ENCODE measurements at places on chromosomes 16 and 17.
A peak's percentile ranks its signal among the peaks of the same experiment; 100 is the strongest.

- no peak for DNase-seq
Measured at GRCh38 chr17:49130891-49131290, 1.7 kb upstream of the B4GALNT2 start.

DNA sequence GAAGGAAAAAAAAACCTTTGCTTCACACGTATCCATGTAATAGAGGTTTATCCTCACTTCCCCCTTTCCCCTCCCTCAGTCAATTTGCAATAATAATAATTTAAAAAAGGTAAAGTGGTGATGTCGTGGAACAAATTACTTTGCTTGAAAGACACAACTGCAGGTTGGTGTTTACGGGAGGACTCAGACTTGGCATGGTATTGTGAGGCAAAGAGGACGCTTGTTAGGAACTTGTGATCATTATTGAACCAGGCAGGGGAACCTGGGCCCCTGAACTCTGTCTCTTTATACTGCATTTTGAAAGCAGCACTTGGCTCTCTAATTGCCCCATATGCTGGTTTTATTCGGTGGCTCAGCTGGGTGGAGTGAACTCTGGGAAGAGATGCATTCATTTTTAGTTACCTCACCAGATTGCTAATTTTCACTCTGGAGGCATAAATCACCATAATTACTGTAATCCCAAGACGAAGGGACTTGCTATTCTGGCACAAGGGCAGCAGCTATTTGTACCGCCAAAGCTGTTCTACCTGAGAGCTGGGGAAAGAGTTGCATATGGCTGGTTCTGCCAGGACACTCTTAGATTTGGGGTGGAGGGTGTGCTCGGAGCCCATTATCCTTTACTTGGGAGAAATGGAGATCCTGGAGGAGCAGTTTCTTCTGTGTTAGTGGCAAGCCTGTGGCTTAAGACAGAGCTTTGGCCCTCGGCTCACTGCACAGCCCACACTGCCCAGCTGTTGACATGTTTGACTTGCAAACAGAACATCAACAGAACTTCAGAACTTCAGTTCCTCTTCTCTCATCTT is 5.7 kb upstream of the DHX8 start:
- DNase-seq, result no peak

GRCh38 chr16:78778101-78779004 is 678.9 kb downstream of the WWOX start:
- DNase-seq, result no peak

GRCh38 chr17:27471321-27472269 is 15.3 kb downstream of the KSR1 start:
- DNase-seq, result no peak

DNA sequence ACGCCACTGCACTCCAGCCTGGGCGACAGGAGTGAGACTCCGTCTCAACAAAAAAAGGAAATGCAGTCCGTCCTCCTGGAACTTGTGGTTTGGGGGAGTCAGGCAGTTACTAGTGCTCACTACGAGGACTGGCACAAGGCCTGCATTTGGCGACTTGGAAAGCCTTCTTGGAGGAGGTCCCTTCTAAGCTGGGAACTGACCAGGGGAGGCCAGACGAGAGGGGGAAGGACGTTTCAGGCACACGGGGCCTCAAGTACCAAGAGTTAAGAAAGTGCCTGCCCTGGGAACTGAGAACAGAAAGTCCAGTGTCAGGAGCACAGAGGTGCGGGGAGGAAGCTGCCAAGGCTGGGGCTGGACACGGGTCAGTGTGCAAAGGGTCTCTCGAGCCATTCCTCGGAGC is 89.9 kb downstream of the ABR start:
- no peak for DNase-seq

DNA sequence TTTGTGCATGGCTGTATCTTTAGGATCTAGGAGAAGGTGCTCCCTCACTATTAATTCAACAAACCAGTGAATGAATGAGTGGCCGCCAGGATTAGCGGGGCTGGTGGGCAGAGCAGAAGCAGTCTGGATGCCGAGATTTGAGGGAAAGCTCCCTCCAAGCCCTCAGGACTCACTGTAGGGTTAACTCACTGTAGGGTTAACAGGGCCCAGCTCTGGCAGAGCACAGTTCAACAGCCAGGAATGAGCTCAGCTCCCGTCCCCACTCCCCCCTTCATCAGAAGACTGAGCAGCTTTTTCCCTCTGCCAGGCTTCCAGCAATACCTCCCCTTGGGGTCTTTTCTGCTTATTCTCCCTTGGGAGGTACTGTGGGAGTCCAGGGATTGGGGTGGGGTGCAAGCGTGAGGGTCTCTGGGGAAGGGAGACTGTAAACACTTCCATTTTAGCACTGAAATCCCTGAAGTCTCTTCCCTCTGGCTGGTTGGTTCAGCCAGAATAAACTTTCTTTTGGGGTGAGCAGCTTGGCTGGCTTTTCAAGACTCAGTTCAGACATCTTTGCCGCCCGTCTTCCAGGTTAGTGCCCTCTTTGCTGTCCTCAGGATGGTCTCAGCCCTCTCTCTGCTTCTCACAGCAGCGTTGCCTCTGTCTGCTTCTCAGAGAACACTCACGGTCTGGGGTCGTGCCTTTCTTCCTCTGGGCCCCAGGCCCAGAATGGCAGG is 53.7 kb upstream of the WSB1 start:
- DNase-seq, result no peak

DNA sequence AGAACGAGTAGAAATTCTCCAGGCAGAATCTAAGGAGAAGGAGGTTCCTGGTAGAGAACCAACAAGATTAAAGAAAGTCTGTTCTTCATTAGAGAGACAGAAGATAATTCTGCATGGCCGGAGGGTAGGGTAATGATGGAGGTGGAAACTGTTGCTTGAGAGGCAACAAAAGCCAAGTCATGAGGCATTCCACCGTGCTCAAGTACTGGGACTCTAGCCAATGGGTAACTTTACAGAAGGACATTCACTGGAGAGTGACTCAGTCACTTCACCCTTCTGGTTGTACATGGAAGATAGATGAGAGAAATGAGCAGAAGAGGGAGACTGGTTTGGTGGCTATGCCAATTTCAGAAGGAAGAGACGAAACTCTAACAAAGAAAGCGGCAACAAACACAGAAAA is 53.6 kb upstream of the ANKFN1 start:
- no peak for DNase-seq

GRCh38 chr17:77540975-77541374 is 400.2 kb downstream of the SEC14L1 start:
- no peak for DNase-seq

DNA sequence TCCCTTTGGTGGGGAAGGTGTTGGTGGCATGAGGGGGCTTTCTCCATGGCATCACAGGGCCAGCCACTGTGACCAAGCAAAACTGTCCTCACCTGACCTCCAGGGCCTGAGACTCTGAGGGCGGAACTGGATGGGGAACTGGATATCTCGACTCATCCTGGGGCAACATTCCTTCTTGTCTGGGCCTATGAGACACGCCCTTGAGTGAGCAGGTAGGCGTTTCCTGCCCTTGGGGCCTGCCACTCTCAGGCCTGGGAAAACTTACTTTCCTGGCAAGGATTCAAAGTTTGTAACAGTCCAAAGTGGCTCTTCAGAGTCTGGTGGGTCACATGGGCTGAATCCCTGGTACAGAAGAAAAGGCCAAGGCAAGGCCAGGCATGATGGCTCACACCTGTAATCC is 9.6 kb downstream of the MT1X start:
- DNase-seq, result peak; percentile 39

- DNase-seq, result no peak
Measured at GRCh38 chr16:54780266-54780665, 150.4 kb upstream of the IRX5 start.

DNA sequence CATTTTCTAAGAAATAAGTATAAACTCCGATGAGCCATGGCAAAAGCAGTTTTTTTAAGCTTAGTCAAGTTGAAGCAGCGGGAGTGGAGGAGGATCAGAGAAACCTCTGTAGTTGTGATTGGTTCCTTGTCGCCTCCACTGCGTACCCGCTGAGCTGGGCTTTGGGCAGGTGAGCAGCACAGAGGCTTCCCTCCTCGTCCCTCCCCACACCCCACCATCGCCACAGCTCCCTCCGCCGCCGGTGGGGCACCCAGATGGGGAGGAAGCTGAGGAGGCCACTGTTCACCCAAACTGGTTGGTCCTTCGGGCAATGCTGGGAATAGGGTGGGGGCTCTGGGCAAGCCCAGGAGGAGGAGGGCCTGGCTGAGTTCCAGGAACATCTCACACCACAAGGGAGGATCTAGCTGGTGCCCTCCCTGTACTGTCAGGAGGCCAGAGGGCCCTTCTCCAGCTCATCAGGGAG is 5.2 kb upstream of the MRPL38 start:
- DNase-seq, result peak; percentile 82

GRCh38 chr17:53630638-53631037 is 192.1 kb upstream of the KIF2B start:
- no peak for DNase-seq

GRCh38 chr16:77462894-77463293 is 28.1 kb upstream of the ADAMTS18 start:
- DNase-seq, result no peak

GRCh38 chr17:19769946-19770652 is 22.0 kb upstream of the ALDH3A1 start:
- no peak for DNase-seq

DNA sequence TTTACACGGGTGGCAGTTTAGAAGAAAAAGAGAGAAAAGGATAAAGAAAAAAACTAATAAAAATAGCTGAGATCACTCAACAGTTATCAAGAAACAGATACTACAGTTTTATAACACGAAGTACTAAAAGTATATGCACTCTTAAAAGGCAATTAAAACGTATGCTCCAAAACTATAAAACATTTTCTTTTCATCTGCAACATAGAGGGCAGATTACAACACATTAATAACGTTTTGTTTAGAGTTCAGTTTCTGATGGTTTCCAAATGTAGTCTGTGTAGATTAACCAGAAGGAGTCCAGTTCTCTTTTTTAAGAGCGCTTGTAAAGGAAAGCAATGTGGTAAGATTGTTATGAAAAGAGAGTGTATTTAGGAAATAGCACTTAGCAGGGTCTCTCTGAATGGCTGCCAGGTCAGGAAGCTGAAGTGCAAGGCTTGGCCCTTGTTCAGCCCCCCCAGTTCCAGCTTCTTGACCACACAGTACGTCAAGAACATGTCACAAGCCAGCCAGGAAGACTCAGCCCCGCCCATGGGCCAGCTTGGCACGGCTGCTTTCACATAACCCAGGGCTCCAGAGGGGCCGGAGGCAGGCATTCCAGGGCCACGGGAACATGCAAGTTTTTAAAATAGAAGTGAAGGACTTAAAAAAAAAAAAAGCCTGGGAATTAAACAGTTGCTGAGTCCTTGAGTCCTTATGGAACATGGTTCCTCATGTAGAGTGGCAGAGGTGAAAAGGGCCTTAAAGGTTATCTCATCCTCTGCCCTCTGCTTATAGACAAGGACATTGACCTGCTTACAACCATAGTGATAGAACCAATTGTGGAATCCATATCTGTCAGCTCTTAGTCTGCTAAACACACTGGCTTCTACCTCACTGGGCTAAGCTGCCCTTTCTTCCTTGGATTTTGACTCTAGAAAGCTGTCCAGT is 147.4 kb upstream of the TBX2 start:
- DNase-seq, result no peak

DNA sequence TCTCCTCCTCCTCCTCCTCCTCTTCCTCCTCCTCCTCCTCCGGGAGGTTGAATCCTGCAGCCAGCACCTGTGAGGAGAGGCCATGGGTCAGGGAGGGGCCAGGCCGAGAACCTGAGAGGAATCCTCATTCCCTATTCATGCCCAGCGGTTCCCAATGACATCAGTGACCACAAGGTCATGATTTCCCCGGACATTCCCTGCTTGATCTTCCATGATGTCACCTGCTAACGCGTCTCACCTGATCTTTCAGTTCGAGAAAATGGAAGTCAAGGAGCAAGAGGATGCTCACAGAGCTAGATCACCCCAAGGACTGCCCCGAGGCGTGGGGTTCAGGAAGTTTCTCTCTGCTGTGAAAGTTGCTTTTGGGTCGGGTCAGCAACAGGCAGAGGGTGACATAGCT is 5.4 kb downstream of the APOBR start:
- no peak for DNase-seq

- no peak for DNase-seq
Measured at GRCh38 chr17:40260528-40260927, 27.2 kb upstream of the CDC6 start.

DNA sequence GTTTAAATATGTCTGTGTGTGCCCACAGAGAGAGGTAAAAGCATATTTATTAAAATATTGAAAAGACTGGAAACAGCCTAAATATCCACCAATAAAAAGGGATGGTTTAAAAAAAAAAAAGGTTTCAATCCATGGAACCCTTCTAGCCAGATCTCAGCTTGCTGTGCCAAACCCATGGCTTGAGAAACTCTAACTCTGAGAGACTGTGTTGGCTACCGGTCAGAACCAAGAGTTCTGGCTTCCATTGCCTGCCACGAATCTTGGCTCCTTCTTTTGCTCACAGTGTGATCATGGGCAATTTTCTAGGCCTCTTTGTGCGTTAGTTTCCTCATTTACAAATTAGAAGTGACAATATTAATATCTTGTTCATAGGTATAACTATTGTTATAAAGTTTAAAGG is 201.3 kb upstream of the IRX3 start:
- no peak for DNase-seq

GRCh38 chr16:60810250-60810649 is 1226.0 kb downstream of the CDH8 start:
- no peak for DNase-seq

- no peak for DNase-seq
Measured at GRCh38 chr17:20172376-20172775, 163.2 kb downstream of the SPECC1 start.

DNA sequence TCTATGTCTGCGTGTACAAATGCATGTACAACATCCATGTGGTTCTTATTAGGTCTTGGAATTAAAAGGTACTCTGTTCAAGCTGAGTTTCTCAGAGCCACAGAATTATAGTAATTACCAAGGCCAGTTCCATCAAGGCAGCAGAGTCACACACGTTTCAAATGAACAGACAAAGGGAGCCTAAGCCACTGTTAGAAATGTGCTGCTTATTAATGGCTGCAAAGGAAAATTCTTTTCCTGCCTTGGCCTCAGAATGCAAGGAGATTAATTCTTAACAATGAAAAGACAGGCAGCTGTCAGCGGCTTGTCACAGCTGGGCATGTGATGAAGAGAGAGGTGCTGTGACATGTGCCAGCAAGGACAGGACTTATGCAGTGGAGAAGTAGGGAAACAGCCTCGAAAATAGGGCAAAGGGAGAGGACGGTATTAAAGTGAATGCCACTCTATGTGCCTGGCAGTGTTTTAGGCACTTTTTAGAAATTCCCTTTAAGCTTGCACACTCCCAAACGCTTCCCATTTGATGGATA is 100.1 kb upstream of the CLEC3A start:
- DNase-seq, result no peak

DNA sequence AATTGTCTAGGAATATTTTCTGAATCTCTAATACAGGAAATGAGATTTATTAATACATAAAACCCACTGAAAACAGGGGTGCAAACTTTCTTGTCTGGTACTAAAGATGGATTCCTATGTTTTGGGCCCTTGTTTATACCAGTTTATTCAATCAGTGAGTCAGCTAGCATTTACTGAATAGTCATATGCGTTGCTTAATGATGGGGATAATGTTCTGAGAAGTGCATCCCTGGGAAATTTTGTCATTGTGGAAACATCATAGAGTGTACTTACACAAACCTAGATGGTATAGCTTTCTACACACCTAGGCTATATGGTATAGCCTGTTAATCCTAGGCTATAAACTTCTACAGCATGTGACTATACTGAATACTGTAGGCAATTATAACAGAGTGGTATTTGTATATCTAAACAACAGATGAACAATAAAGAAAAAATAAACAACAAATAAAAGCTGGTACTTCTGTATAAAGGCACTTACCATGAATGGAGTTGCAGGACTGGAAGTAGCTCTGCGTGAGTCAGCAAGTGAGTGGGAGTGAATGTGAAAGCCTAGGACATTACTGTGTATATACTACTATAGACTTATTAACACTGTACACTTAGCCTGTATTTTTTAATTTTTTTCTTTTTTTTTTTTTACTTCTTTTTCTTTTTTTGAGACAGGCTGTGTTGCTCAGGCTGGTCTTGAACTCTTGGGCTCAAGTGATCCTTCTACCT is 63.7 kb downstream of the SIAH1 start:
- DNase-seq, result no peak
